Muscle of back (tissue), 13 donors: ENCODE measurements at places on chromosomes 16 and 17.

DNA sequence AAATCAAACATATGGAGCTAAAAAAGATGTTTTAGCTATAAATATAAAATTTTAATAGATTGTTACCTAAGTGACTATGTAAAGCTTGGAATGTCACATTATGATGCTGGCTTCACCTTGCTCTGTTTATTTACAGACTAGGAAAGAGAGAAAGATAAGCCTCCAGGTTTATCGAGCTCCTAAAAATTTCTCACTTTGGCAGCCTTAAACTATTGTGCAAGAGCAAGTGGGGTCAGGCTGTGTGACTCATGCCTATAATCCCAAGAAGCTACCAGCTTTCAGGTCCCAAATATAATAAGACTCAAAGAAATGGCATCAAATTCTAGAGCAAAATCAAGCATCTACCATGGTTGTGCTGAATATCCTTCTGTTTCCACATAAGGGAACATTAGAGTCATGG, 34.3 kb upstream of the PRSS54 start:
- DNase-seq, result no peak

DNA sequence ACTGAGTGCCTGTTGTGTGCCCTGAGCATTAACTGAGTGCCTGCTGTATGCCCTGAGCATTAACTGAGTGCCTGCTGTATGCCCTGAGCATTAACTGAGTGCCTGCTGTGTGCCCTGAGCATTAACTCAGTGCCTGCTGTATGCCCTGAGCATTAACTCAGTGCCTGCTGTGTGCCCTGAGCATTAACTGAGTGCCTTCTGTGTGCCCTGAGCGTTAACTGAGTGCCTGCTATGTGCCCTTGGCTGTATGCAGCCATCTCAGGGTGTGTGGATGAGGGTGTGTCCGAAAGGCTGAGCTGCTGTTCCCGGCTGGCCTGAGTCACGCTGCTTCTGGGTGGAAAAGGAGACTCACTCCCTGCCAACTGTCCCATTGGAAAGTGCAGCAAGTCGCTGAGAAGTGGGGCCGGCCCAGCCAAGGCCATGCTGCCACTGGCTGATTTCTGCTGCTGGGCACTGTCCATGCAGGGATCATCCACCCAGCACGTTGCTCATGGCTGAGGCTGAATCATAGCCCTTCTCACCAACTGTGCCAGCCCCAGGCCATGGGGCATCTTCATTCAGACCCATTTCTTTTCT, 113.8 kb downstream of the OR1D5 start:
- DNase-seq, result no peak

GRCh38 chr16:66926961-66927436, 1.7 kb upstream of the RRAD start:
- DNase-seq, result no peak

DNA sequence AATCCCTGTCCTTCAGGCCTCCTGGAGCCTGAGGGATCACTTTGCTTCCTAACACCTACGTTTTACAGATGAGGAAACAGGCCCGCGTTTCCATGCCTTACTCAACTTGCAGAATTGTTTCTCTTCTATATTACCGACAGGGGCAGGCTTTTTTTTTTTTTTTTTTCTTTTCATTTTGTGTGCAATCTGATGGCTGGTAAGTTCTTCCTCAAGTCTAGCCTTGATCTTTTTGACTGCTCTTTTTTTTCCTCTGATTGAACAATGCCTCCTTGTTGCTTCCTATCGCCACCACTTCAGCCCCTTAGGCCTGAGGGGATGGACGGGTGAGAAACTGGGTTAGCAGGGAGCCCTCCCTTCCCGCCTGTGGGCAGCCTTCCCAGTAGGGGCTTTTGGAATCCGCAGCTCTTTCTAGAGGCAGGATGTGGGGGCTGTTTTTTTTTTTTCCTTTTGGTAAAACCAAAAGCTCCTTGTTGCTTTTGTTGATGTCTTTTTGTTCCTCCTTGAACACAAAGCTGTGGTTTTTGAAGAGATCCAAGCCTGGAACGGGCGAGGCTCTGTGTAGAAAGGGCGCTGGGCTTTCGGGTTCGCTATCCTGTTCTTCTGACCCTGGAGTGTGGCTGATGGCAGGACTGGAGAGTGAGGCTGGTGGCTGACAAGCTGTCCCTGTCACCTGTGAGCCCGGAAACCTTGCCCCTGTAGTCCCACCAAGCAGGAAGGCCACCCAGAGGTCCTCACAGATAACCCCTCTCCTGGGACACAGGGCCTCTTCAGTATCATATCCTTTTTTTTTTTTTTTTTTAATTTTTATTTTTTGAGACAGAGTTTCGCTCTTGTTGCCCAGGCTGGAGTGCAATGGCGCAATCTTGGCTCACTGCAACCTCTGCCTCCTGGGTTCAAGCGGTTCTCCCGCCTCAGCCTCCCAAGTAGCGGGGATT, 14.0 kb downstream of the LASP1 start:
- no peak for DNase-seq

DNA sequence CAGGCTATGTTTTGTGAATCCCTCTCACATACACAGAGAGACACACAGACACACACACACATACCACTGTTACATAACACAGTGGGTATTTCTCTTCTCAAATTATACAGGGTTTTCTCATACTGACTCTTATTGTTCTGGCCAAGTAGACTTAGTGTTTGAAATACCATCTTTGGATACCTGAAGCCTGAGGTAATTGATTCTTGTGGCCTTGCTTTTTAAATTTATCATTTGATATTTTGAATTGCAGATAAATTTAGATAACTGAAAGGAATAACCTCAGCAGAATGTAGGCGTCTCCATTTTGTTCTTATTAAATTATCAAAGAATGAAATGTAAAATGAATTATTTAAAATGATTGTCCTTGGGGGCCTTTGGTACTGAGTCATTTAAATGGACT, 223.8 kb downstream of the LGALS9B start:
- no peak for DNase-seq
